ENCODE measurements at places on chromosomes 1 and 21.

GRCh38 chr21:44380876-44381275 lies 27.5 kb downstream of the TRPM2 start:
- DNase-seq, result no peak

DNA sequence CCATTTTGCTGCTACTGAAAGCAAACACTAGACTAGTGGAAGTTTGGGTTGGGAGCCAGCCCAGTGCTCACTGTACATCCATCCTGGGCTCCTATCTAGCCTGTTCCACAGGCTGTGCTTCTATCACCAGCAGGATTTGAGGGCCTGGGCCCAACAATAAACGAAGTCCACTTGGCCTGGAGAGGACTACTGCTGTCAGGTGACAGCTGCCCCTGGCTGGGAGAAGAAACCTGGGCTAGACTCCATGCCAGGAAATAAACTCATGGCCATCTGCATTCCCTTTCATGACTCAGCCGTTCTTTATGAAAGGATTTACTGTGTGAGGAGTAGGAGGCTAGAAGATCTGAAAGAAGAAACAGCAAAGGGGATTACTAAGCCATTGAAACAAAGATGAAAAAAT lies 35.5 kb downstream of the COLGALT2 start:
- no peak for DNase-seq

- peak; percentile 65 for DNase-seq
Measured at GRCh38 chr1:155970531-155971167, 7.7 kb downstream of the ARHGEF2 start.

DNA sequence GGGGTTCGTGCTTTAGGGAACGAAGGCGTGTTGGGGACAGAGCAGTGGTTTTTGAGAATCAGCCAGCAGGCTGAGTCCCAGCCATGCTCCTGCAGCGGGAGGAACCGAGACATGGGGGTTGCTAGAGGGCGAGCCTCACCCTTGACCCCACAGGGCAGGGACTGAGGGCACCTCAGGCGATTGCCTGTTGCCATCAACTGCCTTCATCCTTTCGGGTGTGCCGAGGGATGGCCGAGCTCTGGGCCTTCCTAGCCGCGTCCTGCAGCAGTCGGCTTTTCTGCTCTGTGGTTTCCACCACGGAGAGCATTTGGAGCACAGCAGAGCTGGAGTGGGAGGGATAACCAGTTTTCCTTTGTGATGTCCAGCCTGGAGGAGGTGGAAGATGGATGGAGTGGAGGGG lies 13.3 kb downstream of the SPSB1 start:
- no peak for DNase-seq

DNA sequence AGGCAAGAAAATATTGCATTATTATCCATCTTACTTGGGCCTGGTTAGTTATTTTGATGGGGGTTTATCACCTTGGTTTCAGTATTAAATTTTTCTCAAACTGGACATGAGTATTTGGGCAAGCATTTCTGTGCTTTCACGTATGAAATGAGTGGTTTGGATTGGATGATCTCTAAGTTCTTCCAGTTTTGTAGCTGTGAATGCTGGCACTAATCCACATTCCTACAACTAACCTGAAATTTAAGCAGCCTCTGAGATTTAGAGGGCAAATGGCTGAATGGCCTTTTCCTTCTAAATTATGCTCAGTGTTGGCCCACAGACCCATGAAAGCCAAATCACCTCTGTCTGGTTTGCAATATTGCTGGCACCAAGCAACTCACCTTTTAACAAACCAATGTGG lies 475.0 kb upstream of the B3GALT2 start:
- no peak for DNase-seq

- DNase-seq, result no peak
Measured at GRCh38 chr1:79531790-79532189, 525.3 kb upstream of the ADGRL4 start.

- DNase-seq, result no peak
Measured at GRCh38 chr1:35062518-35063196, 16.5 kb upstream of the ZMYM1 start.

- no peak for DNase-seq
Measured at GRCh38 chr21:29077651-29078090, 4.2 kb upstream of the CCT8 start.

DNA sequence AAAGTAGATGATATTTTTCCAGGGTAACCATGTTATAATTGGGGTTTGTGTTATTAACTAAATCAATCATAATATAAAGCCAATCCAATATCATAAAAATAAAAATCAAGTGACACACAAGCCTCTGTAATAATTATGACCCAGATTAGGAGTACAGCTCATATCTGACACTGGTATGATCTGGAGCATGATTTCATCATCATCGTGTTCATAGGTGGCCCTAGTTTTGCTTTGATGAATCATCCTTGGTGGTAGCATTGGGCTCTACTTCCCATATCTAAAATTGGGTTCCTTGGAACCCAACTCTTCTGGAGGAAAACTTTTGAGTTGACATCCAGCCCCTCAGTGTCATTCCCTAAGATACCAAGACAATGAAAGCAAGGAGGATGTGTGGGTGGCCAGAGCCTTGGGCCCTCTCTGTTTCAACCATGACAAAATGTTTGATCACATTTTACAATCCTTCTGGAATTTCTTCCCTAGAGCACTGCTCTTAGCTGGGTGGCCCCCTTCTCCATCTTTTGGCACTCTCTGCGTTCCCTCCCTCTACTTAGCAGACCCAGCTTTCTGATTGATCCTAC lies 37.0 kb upstream of the ENAH start:
- no peak for DNase-seq

DNA sequence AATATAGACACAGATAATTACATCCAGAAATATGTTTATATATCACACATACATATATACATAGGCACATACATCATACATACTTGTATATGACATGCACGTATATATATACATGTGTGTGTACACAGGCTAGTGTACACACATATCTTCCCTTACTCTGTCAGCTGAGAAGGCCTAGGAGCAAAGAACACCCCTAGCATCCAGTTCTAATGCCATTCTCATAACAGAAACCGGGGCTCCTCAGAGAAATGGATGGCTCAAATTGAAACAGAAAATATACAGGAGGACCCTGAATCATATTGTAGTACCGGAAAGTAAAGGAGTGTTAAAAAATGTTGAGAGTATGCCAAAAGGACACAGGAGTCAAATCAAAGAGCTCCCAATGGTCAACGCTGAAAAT lies 19.7 kb upstream of the HYI start:
- DNase-seq, result no peak

DNA sequence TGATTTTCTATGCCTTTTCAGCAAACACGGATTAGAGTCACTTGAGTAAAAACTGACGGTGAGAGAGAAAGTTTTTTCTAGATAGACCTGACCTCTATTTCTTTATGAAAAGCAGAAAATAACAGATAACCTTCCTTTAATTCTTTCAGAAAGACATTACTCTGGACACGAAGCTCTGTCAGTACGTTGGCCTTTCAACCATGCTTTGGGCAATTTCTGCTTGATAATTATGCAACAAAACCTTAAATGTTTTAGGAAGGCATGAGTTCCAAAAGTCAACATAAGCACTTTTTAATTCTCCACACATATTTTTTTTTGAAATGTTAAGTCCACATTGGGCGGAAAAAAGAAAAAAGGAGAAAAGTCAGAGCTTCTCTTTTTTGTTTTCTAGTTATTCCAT lies 137.8 kb downstream of the AKT3 start:
- no peak for DNase-seq

DNA sequence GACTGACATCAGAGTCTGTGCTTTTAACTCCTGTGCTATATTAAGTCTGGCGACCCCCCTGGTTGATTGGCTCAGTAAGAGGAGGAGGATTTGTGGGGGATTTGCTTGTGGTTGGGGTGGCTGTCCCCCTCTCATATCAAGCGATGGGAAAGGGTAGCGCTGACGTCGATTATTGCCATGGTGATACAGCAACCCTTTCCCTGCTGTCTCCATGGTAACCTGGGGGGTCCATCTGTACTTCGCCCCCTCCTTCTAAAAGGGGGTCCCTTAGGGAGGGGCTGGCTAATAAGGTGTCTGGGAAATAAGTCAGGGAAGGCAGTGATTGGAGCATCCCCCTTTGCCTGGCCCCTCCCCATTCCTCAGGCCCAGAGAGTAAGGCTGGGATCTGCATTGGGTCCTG lies 4.7 kb downstream of the FAM229A start:
- no peak for DNase-seq

- DNase-seq, result no peak
Measured at GRCh38 chr1:53450225-53450624, 9.0 kb upstream of the DMRTB1 start.

DNA sequence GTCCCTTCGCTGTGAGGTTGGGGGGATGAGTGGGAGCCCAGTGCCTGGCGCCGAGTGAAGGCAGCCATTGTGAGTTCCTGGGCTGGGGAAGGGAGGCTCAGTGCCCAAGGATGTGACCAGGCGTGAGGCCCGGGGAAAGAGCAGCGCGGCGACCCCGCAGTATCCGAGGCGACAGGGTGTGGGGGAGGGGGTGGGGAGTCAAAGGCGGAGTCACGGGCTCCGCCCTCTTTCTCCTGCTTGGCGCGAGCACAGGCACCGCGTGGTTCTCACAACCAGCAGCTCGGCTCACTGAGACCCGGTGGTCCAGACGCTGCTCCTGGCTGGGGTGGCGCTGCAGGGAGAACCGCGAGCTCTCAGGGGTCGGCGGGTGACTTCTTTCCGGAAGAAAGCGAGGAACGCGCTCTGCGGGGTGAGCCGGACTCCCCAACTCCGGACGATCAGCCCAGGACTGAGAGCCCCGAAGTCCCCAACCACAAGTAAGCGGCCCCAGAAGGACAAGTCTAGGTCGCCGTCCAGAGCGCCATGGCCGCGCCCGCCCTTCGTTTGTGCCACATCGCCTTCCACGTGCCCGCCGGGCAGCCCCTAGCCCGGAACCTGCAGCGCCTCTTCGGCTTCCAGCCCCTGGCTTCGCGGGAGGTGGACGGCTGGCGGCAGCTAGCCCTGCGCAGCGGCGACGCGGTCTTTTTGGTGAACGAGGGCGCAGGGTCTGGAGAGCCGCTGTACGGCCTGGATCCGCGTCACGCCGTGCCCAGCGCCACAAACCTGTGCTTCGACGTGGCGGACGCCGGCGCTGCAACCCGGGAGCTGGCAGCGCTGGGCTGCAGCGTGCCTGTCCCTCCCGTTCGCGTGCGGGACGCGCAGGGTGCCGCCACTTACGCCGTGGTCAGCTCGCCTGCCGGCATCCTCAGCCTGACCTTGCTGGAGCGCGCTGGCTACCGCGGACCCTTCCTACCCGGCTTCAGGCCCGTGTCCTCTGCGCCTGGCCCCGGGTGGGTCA lies at the start of gene HPDL:
Gene HPDL, plus strand, starts transcription at position 269 of the 997 bp plus-strand sequence. Its CDS starts 254 bp downstream, at position 523.
- DNase-seq, result peak; percentile 91

GRCh38 chr1:12316331-12316730 lies 86.5 kb downstream of the VPS13D start:
- DNase-seq, result no peak

GRCh38 chr1:171850651-171851350 lies 9.5 kb downstream of the DNM3 start:
- DNase-seq, result no peak

DNA sequence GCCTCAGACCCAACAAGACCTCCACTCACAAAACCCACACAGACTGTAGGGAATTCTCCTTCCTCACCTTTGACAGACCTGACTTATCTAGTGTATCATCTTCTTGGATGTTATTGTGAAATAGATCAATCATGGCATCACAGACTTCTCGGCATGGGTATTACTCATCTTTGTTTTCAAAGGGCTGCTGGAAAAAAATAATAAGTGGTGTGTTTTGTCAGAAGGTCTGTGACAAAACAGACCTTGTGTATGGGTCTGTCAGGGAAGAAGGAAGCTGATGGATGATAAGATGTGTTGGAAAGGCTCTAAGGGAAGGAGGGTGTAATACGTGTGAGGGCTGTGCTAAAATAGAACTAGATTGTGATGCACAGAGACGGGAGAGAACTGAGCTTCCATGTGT lies 13.9 kb upstream of the S100A7 start:
- no peak for DNase-seq

DNA sequence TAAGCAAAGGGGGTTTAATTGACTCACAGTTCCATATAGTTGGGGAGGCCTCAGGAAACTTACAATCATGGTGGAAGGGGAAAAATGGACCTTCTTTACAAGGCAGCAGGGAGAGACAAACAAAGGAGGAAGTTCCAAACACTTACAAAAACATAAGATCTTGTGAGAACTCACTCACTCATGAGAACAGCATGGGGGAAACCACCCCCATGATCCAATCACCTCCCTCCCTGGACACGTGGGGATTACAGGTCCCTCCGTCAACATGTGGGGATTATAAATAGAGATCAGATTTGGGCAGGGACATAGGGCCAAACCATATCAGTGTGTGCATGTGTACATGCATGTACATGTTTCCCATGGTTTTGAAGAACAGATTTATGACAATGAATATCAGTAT lies 5.5 kb upstream of the SMG7 start:
- DNase-seq, result no peak

DNA sequence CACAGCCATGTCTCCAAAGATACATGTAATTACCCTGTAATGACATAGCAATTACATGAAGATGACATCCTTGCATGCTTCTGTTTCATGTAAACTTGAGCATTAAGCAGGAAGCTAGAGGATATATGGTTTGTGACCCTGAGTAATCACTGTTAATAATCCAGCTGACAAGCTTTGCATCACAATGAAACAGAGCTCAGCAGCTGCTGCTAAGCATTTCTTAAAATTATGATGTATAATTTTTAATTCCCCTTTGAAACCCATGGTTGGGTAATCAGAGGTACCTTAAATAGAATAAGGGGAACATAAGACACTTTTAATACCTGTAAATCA lies 293.5 kb downstream of the NTNG1 start:
- DNase-seq, result no peak

GRCh38 chr1:24970399-24970753 lies 40.3 kb upstream of the RUNX3 start:
- DNase-seq, result no peak

GRCh38 chr21:42746593-42747275 lies 93.3 kb downstream of the PDE9A start:
- DNase-seq, result peak; percentile 79

DNA sequence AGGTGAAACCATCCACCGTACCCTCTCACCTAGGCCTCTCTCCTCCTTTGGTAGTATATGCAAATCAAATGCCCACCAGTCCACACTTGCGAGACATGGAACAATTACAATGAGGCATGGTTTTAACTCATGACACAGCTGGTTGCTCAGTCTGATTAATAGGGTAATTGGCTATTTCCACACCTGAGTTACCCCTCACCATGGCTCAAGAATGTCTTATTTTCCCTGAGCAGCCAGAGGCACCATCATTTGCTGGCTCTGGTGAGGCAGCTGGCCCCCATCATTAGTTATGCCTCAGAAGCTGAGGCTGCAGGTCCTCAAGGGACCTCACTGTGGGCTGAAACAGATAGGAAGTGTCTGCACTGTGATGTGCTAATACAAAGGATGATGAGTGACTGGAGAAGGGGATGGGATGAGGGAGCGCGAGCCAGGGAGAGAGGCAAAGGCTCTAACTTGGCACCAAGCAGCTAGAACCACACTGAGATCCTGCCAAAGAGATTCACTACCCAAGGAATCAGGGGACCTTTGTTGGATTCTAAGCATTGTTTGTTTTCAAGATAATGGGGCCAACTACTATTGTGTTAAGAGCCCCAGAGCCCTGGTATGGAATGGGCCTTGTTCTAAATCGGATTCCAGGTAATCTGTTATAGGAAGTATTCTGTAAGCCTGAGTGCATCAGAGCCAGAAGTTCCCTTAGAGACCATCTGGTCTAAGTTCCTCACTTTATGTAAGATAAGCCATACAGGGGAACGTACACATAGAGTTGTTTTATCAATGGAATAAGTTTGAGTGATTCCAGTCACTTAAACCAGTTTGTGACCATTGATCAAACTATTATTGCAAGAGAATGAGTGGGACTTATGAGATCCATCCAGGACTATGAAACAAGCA lies 80.0 kb upstream of the CNTN2 start:
- no peak for DNase-seq

Data from activated CD8-positive, alpha-beta memory T cell treated with anti-CD3 and anti-CD28 coated beads for 24 hours (primary cell).